Vagina (tissue), 2 donors: ENCODE measurements at places on chromosomes 4 and X.

DNA sequence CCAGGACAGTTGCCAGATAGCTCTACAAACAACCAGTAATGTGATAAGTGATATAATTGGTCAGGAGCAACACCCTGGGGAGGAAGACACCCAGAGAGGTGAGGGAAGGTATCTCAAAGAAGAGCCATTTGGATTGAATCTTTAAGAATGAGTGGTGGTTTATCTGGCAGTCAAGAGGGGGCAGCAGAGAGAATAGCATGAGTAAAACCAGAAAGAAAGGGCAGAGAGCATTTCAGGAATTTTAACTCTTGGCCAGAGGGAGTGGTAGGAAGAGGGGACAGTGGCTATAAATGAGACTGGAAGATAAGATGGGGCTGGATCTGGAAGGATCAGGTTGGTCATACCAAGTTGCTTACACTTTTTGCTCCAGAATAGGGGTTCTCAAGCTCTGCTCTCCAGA is 5.9 kb upstream of the SEPTIN6 start:
- H3K36me3 ChIP-seq: no peaks in the 10 kb centered on the region
- no peak overlapping the region for H3K27ac ChIP-seq
- no peak overlapping the region for H3K4me3 ChIP-seq
- H3K4me1 ChIP-seq: peaks cover 4% of the 10 kb centered on the region

GRCh38 chr4:36761607-36762006 is 480.2 kb downstream of the DTHD1 start:
- H3K27me3 ChIP-seq: no peaks in the 10 kb centered on the region
- no peaks in the 10 kb centered on the region for H3K36me3 ChIP-seq
- H3K4me3 ChIP-seq: no peak overlapping the region
- no peak for DNase-seq
- no peaks in the 10 kb centered on the region for H3K4me1 ChIP-seq

GRCh38 chrX:106177106-106177981 is 9.2 kb downstream of the PWWP3B start:
- H3K27me3 ChIP-seq: no peaks in the 10 kb centered on the region
- H3K27ac ChIP-seq: no peak overlapping the region
- peak overlapping the region; percentile 13 for H3K4me3 ChIP-seq
- no peak for DNase-seq
- H3K4me1 ChIP-seq: no peaks in the 10 kb centered on the region

DNA sequence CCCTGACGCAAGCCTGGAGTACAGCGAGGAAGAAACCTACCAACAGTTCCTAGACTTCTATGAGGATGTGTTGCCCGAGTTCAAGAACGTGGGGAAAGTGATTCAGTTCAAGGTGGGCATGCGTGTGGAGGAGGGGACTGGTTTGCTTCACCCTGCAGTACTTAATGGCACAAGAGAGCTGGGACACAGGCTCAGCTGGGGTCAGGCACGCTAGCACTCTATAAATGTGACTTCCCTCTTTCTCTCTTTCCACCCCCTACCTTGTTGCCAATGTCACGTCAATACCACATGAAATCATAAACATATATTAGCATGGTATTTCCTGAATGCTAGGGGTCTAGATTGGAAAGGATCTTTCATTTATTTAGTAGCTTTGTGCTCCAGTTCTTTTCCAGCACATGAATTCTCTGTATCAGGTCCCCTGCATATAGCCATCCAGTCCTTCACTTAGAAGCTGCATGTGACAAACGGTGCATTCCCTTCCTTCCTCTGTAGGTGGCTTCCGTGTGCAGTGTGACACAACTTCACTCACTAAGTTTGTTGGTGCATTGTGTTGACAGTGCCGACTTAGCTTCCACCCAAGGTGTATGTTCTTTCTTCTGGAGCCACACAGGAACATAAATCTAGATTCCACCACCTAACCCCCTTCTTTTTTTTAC is 25.6 kb downstream of the ZRSR2 start:
- no peak overlapping the region for H3K4me3 ChIP-seq
- DNase-seq: no peak
- H3K27me3 ChIP-seq: no peaks in the 10 kb centered on the region

GRCh38 chrX:57674861-57675260 is 5.2 kb downstream of the NLRP2B start:
- no peaks in the 10 kb centered on the region for H3K4me1 ChIP-seq
- H3K4me3 ChIP-seq: no peak overlapping the region
- H3K27me3 ChIP-seq: no peaks in the 10 kb centered on the region
- no peak for DNase-seq
- H3K27ac ChIP-seq: no peak overlapping the region

DNA sequence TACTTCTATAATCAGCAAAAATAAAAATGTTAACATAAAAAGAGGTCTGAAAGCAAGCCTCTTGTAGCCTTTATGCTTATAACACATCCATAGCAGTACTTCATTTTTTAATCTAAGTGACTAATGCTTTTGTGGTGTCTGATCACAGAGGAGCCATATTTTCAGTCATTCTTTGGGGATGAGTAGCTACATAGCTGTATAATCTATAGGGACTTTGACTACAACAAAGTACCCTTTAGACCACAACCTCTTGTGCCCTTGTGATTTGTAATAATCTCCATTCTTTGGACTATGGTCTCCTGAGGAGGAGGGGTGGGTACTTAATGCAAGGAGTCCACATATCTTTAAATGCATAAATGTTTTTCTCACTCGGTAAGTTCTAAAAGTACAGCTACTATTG is 9.6 kb downstream of the DRP2 start:
- no peaks in the 10 kb centered on the region for H3K27me3 ChIP-seq
- no peak overlapping the region for H3K27ac ChIP-seq
- no peak overlapping the region for H3K4me3 ChIP-seq

DNA sequence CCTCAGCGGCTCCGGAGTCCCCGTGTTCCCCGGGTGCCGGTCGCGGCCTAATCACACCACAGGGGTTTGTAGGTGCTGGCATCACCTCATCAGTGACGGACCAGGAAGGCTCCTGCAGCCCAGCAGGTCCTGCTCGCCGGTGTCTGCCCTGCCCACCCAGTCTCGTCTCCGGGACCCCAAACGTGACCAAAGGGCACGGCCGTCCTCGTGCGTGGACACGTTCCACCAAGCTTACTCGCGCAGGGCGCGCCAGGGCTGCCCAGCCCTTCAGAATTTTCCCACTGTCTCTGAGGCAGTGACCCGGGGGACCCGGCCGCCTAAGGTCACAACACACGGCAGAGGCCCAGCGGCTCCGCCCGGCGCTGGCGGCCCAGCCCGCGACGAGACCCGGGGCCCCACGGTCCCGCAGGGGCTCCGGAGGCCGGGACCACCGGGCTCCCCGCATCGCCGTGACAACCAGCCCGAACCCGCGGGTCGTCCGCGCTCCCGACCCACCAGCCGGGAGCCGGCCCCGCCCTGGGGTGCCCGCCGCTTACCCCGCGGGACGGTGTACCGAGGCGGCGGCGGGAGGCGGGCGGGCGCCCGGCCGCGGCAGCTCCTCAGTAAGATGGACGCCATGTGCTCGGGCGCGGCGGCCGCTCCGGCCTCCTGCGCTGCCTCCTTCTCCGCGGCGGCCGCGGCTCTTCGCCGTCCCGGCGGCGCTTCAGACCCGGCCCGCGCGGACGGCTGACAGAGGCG is 454 bp downstream of the LETM1 start:
- H3K36me3 ChIP-seq: no peaks in the 10 kb centered on the region
- H3K4me1 ChIP-seq: peaks cover 56% of the 10 kb centered on the region
- DNase-seq: no peak

- no peaks in the 10 kb centered on the region for H3K4me1 ChIP-seq
- no peaks in the 10 kb centered on the region for H3K27me3 ChIP-seq
- DNase-seq: no peak
- no peak overlapping the region for H3K27ac ChIP-seq
- no peaks in the 10 kb centered on the region for H3K36me3 ChIP-seq
Observed at GRCh38 chrX:93874554-93874953, 200.5 kb downstream of the FAM133A start.

DNA sequence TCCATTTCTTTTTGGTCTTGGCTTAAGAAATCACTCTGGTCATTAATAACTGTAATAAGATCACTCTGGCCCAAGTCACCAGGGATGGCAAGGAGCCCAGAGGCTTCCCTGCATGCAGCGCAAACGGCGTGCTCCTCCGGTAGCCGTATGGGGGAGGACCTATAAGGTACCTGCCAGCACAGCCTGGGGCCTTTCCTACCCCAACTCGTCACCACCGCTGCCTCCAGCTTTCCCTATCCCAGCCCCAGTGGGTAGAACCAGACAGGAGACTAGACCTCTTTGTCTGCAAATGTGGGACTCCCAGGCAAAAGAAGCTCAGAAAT is 25.9 kb downstream of the HAND2 start:
- no peak overlapping the region for H3K4me3 ChIP-seq
- peak; percentile 64 for DNase-seq
- peaks cover 19% of the 10 kb centered on the region for H3K4me1 ChIP-seq
- H3K27ac ChIP-seq: no peak overlapping the region

DNA sequence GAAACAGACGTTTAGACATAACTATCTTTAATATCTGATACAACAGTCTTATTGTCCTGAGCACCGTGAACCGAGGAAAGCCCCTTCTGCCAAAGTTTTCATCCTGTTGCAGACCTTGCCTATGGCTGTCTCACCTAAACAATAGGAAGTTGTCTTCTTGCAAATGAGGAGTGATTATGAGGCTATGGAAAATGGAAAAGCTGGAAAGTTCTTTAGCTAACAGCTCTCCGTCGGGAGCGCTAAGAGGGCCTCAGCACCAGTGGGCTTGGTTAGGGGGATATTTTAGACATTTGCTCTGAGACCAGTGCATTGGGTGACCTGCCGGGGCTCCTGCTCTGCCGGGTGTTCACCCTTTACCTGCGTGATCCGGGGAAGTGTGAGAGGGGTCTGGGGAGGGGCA is 28.4 kb downstream of the TMEM131L start:
- no peaks in the 10 kb centered on the region for H3K36me3 ChIP-seq
- DNase-seq: no peak
- H3K4me3 ChIP-seq: no peak overlapping the region
- no peaks in the 10 kb centered on the region for H3K27me3 ChIP-seq

DNA sequence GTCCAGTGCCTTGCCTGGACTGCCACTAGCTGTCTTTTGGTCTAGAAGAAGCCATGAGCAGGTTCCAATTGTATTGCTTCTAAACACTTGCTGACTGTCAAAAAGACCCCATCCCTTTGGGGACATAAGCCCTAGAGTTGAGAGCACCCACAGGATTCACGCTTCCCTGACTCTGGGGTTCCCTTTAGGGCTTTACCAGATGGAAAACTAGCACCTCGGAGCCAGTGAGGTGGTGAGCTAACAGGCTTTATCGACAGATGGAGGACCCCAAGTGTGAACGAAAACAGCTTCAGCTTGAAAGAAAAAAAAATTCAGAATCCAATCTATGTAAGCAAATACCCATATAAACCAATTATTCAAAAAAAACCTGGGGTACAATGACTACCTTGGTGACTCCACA is 90.8 kb downstream of the NAA11 start:
- H3K36me3 ChIP-seq: no peaks in the 10 kb centered on the region
- no peaks in the 10 kb centered on the region for H3K4me1 ChIP-seq
- no peak overlapping the region for H3K4me3 ChIP-seq
